ENCODE measurements at places on chromosomes 2 and 18.
A peak's percentile ranks its signal among the peaks of the same experiment; 100 is the strongest.

DNA sequence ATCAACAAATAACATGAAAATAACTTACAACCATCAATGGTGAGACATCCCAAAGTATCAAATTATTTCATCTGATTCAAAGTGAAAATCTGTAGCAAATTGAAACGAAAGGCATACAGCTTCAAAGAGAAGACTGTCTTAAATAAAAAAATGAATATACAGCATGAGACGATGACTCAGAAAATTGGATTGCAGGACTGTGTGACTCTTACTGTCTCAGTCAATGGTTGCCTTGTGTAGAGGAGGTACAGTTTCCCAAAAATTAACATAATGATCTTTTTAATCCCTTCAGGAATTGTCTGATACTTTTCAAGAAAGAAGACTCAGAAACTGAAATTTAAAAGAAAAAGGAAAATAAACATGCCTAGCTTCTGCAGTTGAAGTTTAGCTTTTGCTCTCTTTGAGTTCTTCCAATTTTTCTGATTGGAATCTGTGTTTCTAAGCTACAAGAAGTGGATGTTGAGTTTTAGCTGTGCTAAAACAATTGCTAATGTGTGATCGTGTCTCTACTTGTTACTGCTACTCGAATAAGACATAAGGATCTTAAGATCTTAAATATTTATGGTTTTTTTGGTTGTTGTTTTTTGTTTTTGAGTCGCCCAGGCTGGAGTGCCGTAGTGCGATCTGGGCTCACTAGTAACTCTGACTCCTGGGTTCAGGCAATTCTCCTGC is 41.1 kb upstream of the EPB41L3 start:
- no peak for DNase-seq

DNA sequence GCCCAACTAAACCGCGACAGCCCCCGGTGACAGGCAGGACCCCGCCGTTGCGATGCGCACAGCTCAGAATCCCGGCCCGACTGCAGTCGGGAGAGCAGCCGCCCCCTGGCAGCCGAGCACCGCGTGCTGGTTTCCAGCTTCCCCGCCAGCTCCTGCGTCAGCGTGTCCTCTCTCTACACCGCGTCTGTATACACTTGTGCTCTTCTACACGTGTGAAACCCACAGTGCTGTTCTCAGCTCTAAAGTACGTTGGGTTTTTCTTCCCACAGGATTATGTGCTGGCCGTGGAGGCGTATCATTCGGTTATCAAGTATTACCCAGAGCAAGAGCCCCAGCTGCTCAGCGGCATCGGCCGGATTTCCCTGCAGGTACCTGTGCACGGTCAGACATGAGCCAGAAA is 54.0 kb downstream of the ADI1 start:
- no peak for DNase-seq

GRCh38 chr2:197306696-197307040 is 3.9 kb downstream of the ANKRD44 start:
- DNase-seq, result peak; percentile 13

GRCh38 chr2:12424219-12424618 is 292.5 kb upstream of the TRIB2 start:
- DNase-seq, result no peak

DNA sequence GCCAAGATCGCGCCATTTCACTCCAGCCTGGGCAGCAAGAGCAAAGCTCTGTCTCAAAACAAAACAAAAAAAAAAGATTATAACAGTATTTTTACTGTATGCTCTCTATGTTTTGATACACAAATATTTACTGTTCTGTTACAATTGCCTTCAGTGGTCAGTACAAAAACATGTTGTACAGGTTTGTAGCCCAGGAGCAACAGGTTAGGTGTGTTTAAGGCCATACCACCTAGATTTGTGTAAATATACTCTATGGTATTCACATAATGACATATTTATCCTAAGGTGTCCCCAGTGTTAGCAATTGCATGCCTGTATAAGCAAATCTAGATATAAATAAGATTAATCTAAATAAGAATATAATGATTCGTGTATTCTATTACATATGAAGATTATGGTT is 625.0 kb downstream of the TMEM182 start:
- DNase-seq, result no peak

DNA sequence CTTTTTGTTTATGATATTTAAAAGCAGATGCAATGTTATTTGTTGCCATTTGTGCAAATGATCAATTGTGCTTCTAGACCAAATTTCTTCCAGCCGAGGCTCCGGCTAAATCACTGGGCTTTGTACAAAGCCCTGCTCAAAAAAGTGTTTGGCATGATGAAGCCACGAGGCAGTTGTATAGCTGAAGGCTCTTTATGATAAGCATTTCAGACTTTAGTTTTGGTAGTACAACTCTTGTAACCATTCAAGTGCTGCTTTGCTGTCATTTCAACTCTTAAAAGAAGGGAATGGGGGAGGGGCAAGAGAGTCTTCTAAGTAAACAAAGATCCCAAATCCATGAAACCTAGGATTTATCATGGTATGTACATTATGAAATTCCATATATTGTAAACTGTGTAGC is 3.3 kb upstream of the ZNF532 start:
- no peak for DNase-seq

DNA sequence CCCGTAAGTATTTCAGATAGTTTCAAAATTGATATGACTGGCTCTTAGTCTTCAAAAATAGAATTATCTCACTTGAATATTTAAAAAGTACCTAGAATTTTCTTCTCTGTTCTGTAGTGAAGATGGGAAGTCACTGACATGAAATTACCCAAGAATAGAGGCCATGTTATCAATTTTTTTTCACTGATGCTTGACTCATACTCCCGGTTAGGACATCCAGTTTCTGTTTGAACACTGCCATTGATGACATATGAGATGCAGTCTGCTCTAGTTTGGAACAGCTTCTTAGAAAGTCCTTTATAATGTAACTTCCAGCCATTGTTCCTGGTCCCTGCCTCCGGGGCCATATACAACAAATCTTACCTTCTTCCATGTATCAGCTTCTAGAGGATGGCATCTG is 26.0 kb downstream of the MAP3K20 start:
- no peak for DNase-seq

DNA sequence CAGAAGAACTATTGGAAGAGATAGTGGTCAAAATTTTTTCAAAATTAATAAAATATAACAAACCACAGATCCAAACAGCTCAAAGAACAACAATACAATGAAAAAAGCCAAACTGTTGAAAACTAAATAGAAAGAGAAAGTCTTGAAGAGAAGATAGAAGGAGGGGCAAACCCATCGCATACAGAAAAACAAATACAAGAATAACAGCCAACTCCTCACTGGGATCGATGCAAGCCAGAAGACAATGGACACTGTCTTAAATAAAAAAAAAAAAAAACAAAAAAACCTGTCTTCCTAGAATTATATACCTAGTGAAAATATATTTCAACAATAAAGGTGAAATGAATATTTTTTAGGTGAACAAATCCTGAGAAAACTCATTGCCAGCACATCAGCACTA is 34.1 kb upstream of the ARHGAP25 start:
- DNase-seq, result no peak

- DNase-seq, result no peak
These were observed 33.7 kb downstream of the SOX11 start for GRCh38 chr2:5725794-5726463.

DNA sequence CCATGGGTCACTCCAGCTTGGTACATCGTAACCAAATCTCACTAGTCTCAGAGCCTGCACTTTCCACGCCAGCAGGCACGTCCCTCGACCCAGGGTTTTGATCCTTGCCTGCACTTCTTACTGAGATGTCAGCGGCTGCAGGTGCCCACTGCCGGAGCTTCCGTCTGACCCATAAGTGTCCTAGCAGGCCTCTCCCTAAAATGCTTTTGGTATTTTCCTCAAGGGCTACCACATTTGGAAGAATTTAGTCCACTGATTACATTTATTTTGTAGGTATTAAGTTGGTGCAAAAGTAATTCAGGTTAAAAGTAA is 175.0 kb upstream of the FBXO11 start:
- DNase-seq, result no peak

DNA sequence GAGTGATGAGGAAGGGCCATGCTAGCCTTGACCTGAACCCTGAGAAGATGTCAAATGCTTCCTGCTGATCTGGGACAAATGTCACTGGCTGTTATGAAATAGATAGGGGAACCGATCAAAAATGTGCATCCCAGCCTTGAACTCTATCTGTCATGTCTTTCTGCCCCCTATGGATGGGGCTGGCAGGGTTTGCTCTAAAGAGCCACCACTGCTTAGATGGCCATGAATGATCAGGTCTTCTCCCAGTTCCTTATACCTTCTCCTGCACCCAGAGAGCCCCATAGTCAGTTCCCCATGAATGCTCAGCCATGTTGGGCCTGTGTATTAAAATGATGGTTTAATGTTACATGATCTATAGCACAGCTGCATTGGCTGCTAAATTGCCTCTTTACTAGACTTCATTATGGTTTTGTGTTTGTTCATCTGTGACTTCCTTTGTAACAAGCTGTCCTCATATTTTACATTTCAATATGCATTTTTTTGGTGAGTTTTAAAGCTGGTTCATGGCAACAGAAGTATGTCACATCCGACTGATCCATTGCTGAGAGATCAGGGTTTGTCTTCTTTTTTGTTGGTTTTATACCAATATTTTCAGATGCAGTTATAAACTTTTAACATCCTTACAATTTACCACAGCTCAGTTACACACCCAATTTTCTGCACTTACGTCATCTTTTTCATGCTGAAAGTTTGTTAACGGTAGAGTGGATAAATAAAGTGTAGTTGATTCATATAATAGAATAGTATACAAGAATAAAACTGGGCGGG is 56.3 kb upstream of the SMAD2 start:
- no peak for DNase-seq

DNA sequence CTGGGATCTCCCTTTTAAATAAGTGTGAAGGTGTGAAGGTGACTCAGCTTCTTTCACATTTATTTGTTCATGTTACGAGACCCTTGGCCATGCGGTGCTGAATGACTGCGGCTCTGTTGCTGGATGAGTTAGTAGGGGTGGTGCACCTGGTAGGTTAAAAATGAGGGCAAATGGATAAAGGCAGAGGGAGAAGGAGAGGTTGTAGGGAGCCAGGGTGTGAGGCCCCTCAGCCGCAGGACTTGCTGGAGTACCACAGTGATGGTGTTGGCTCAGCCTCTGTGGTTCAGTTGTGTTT is 164.2 kb downstream of the NAPG start:
- no peak for DNase-seq

DNA sequence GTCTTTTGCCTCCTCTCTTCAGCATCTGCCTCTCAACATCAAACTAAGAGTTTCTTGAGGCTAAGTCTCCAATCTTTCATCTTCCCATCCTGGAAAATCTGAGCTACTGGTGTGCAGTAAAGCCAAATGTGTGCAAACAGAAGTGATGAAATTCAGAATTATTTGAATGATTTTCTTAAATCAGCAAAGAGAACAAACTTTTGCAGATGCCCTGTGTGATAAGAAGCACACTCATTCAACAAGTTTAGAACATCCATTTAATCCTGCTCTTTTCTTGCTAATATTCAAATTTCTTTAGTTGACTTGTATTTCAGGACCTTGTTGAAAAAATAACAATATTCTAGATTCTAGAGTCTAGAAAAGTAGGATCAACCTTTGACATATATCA is 1374.9 kb upstream of the CELF4 start:
- DNase-seq, result no peak

DNA sequence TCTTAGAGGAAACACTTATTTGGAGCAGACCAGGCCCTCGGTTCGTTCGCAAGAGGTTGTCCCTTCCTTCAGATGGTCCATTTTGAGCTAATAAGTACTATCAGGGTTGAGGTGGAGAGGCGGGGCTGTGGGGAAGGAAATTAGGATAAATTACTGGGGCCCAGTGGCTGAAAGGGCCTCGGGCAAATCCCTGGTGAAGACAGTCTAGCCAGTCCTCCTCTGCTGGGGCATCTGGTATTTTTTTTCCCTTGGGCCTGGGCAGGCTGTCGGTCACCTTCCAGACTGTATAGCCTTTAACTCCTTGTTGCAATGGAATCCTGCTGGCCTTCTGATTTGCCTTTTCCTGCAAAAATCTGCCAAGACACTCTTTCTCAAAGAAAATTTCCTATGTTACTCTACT is 1.7 kb upstream of the MYO3B start:
- no peak for DNase-seq

GRCh38 chr2:176679061-176679669 is 409.9 kb downstream of the MTX2 start:
- DNase-seq, result no peak

GRCh38 chr18:37742436-37742835 is 176.8 kb upstream of the CELF4 start:
- DNase-seq, result no peak

DNA sequence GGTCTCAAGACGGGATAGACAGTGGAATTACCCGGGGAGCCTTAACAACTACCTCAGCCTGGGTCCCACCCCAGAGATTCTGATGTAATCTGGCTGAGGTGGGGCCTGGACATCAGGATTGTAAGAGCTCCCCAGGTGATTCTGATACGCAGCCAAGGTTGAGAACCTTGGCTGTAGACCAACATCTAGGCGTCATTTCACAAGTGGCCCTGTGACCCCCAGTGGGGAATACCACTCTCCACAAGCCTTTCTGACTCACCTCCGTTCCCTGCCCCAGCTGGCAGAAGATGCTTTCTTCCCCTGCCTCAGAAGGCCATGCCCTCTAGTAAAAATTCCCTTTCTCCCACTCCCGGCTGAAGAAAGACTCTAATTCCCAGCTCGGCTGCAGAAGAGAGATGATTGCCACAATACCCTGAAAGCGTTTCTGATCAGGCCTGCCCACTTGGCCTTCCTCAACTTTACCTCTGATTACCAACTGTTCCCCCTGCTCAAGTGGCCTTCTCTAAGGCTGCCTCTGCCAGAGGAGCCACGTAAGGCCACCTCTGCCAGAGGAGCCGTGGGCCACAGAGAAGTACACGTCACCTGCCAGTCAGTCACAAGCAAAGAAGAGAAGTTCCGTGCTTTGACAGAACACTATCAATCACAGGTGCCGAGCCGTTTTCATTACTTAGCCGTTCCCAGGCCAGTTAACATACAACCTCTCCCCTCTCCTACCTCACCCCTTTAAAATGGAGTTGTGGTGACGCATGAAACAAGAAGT is 116.8 kb upstream of the PKDCC start:
- DNase-seq, result no peak

DNA sequence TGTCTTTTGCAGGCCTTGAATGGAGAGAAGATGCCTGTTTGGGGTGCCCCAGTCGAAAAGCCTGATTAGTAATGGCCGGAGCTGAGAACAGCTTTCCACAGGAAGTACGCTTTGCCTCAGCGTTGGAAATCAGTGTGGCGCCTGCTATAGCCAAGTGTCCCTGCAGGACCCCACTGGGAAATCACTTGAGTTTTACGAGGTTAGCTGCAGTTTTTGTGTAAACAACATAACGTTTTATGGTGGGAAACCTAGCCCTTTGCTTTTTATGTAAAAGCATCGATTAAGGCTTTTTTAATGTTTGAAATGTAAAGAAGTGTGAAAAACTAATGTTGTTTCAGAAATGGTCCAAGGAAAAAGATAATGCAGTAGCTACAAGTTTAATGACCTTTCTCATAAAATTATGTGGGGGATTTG is 234.2 kb downstream of the TTC32 start:
- no peak for DNase-seq

DNA sequence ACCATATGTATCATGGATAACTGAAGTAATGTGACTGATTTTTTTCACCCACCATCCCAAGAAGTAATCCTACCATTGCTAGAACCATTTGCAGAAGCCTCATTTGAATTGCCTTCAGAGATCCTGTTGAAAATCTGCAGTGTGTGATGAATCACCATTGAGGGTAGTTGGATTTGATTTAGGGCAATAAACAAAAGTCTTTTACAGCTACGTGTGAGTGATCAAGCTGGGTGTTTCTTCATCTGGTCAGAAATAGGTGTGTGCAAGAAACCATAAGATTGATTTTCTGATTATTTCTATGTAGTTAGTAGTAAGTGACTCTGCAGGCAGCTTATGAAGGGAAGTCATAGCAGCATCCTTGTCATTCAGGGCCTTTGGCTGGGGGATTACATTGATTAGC is 159.6 kb downstream of the MGAT5 start:
- DNase-seq, result no peak

Measured in stimulated activated naive CD4-positive, alpha-beta T cell (primary cell).